Activated CD4-positive, alpha-beta T cell treated with anti-CD3 and anti-CD28 coated beads, Interleukin-10, Interleukin-2, amounts not matched to agents 100 ng/mL and 50 ng/mL, durations not matched to agents 16 hours and 8 hours (primary cell): ENCODE measurements at places on chromosomes 2 and 18.
A peak's percentile ranks its signal among the peaks of the same experiment; 100 is the strongest.

- no peak for DNase-seq
These were observed 126.0 kb downstream of the LPIN1 start for GRCh38 chr2:11872247-11872947.

GRCh38 chr2:127589358-127589757 lies 53.9 kb downstream of the MYO7B start:
- DNase-seq = no peak

GRCh38 chr2:143524119-143524553 lies 394.9 kb downstream of the ARHGAP15 start:
- DNase-seq = no peak

- no peak for DNase-seq
These were observed 81.5 kb downstream of the SEMA4F start for GRCh38 chr2:74735564-74735963.

GRCh38 chr2:25567406-25567805 lies 106.0 kb downstream of the DTNB start:
- peak; percentile 50 for DNase-seq

DNA sequence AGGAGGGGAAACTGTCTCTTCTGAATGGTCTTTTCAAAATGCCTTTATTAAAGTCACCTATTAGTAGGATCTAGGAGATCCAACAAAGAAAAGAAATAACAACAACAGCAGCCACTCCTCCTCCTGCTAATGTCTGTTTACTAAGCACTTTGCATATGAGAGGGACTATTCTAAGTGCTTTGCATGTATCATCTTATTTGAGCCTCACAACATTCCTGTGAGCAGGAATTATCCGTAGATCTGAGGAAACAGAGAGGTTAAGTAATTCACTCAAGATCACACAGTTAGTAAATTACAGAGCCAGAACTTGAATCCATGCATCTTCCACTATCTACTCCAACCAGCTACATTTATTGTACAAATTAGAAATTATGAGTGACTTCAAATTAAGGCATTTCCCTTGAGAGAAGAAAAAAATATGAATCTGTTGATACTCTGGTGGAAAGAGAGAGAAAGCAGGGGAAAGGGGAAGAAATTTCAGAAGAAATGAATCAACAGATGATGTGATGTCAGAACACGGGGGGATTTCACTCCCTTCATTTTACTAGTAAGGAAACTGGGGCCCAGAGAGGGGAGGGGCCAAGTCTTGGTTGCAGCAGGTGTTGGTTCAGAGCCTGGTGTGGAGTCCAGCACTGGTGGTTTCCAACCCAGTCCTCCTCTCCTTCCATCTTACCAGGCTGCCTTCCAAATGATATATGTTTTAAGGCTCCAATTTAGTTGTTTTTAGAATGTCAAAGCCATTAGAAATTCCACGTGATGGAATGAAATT lies 49.7 kb downstream of the TSN start:
- no peak for DNase-seq

DNA sequence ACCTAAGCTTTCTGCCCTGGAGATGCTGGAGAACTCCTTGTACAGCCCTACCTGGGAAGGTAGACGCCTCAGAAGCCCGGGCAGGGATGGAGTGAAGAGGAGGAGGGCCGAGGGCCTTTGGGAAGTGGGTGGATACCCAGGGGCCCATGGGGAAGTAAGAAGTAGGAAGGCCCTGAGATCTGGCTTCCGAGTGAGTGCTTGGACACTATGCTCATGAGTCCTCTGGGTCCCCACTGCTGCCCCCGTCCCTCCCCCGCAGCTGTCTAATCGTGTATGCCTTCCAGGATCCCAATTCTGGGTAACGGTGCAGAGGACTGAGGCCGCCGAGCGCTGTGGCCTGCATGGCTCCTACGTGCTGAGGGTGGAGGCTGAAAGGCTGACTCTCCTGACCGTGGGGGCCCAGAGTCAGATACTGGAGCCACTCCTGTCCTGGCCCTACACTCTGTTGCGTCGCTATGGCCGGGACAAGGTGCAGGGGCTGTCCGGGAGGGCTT lies 1.1 kb downstream of the DOK1 start:
- DNase-seq = no peak

GRCh38 chr2:183070942-183071844 lies 7.4 kb upstream of the DUSP19 start:
- peak; percentile 2 for DNase-seq

GRCh38 chr18:24126155-24126961 lies 12.5 kb upstream of the CABYR start:
- DNase-seq = no peak

GRCh38 chr2:134443814-134444480 lies 190.1 kb downstream of the MGAT5 start:
- no peak for DNase-seq

GRCh38 chr18:28075501-28075900 lies 101.4 kb downstream of the CDH2 start:
- DNase-seq = no peak

DNA sequence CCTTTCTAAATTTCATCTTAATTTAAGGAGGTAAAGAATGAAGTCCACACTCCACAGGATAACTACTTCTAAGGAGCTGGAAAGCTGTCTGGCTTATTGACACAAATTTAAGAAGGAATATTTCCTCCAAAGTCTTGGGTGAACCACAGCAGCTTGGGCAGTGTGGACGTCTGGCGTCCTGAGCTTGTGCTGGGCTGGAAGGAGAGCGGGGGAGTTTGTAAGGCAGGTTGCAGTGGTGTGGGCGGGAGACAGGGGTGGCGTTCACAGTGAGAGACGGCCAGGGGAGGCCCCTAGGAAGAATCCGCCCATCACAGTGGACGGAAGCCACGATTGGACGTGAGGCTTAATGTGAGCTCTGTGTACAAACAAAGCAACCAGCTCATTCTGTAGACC lies 25.7 kb downstream of the ADI1 start:
- DNase-seq = no peak

- no peak for DNase-seq
These were observed 60.0 kb downstream of the KLHL14 start for GRCh38 chr18:32712860-32713259.
